Activated CD4-positive, CD25-positive, alpha-beta regulatory T cell (primary cell): ENCODE measurements at places on chromosomes 3 and 15.

- DNase-seq: no peak
These were observed 16.3 kb upstream of the SMAD6 start for GRCh38 chr15:66685638-66686150.

GRCh38 chr15:34014556-34014955 is 24.4 kb downstream of the AVEN start:
- DNase-seq: no peak

- DNase-seq: no peak
These were observed 207.1 kb downstream of the MEIS2 start for GRCh38 chr15:36893276-36893675.

DNA sequence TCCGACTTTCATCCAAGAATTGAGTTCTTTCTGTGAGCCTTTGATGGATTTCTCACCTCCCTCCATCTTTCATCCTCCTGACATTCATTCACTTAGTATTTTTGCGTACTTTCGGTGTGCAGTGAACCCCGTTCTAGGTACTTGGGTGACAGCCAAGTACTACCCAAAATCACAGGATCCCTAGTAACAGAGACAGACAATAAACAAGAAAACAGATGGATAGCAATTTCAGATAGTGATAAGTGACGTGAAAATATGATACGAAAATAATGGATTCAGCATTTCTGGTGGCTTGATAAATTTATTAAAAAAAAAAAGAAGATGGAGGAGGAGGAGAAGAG is 264 bp upstream of the CMTM6 start:
- DNase-seq: no peak

DNA sequence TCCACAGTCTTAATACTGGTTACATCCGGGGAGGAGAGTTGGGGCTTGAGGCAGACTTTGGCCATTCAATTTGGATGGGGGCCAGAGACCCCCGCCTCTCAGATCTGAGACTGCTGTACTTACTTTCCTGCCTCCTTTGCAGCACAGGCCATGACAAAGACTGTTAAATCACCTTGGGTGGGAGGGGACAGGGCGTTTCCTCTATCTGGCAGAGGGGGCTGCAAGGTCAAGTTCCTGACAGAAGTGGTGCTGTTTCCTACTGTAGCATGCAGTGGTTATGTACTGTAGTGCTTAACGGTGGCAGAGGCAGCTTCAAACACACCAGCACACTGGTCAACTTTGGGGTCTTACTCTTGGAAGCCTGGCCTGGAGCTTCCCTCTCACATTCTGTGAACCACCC is 261.2 kb upstream of the LRRFIP2 start:
- DNase-seq: no peak

- no peak for DNase-seq
These were observed 12.6 kb downstream of the IL12A start for GRCh38 chr3:160001148-160001760.

DNA sequence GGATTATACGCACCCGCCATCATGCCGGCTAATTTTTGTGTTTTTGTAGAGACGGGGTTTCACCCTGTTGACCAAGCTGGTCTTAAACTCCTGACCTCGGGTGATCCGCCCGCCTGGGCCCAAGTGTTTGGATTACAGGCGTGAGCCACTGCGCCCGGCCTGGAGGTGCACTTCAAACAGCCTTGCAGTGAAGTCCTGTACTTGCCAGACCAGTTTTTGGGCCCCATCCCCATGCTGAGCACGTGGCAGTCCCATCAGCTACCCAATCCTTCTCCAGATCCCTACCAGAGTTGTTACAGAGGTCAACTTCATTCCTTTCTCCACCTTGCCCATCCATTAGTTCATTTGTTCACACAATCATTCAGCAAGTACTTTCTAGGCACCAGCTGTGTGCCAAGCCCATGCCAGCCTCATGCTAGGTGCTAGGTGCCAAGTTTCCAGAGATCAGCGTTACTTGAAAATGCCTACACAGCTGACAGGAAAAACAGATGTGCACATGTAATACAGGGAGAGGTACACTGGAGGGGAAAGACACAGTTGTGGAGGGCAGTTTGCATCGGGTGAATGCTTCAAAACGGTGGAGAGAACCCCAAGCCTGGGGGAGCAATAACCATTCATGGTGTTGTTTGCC is 2.2 kb downstream of the DNAH1 start:
- no peak for DNase-seq

DNA sequence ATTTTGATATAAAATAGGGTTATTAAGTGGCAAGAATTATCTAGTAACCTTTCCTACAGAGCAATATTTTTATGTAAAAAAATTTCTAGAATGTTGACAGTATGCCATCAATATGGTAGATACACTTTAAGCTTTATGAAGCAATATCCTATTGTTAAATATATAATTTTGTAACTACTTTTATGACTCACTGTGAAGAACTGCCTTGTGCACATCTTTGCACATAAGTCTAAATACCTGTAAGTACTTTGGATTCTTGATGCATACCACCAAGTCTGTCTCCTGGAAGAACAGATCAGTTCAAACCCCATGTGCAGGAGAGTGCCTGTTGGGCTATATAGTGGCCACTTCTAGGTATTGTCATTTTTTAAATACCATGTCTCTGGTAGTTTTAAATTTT is 205.7 kb upstream of the EIF1B start:
- DNase-seq: no peak

DNA sequence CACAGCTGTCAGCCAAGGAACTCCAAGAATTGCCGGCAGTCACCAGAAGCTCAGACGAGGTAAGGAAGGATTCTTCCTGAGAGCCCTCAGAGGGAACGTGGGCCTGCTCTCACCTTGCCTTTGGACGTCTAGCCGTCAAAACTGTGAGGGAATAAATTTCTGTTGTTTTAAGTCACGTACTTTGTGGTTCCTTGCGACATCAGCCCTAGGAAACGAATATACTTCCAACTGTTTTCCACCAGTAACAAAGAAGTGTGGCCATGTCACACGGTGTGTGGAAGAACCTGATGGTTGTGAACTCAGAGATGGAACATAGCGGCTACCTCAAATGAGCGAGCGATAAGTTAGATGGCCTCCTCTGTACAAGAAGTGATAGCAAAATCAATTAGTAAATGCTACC is 41.0 kb upstream of the B3GNT5 start:
- no peak for DNase-seq

- DNase-seq: no peak
These were observed 762.2 kb upstream of the ALCAM start for GRCh38 chr3:104604326-104605010.

GRCh38 chr3:8899876-8900460 is 63.3 kb downstream of the RAD18 start:
- no peak for DNase-seq

DNA sequence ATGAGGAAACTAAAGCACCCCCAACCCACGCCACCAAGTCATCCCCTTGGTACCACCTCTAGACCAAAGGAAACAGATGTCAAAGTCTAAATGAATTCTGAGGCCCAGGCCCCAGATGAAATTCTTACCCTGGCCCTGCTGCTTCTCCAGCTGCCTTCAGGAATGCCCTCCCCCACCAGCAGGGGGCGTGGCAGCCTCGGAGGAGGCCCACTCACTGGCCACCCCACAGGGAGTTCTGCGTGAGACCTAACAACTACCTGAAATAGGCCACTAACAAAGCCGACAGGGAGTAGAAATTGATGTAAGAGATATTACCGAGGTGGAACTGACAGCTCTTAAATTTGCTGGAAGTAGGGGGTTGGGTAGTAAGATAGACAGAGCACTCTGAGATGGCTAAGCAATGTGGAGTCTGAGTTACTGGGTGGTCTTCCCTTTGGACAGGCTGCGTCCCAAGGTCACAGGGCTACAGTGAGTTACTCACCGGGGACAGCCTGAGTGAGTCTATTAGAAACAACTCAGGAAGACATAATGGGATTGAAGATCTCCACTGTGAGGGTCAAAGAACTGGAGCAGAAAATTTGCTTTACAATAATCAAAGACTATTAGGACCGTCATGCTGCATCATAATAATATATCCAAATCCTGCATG is 240.7 kb downstream of the SHOX2 start:
- no peak for DNase-seq

- no peak for DNase-seq
These were observed 702 bp downstream of the TBC1D23 start for GRCh38 chr3:100261485-100261903.

GRCh38 chr15:60932051-60932915 is 296.8 kb downstream of the RORA start:
- no peak for DNase-seq

DNA sequence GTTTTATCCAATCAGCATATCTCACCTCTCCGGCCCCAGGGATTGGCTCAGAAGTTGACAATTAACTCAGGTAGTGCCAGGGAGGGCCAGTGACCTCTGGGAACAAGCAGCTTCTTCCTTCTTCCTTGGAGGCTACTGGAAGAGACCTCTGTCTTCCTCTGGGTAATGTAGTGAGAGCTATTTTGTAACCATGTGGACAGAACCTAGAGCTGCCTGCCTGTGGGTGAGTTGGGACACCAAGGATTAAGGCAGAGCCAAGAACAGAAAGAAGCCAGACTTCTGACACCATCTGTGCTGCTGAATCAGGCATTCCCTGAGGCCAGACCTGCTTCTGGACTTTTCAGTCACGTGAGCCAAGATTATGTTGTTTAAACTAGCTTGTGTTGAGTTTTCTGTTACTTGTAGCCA is 5.9 kb upstream of the NDUFAF1 start:
- DNase-seq: no peak

GRCh38 chr15:40770147-40770721 is 454 bp downstream of the C15orf62 start:
- no peak for DNase-seq

GRCh38 chr3:31353166-31353565 is 179.6 kb upstream of the STT3B start:
- DNase-seq: no peak

- DNase-seq: no peak
These were observed 90.2 kb downstream of the NTRK3 start for GRCh38 chr15:88166082-88166993.

GRCh38 chr3:125072749-125073389 is 17.1 kb upstream of the HEG1 start:
- no peak for DNase-seq

DNA sequence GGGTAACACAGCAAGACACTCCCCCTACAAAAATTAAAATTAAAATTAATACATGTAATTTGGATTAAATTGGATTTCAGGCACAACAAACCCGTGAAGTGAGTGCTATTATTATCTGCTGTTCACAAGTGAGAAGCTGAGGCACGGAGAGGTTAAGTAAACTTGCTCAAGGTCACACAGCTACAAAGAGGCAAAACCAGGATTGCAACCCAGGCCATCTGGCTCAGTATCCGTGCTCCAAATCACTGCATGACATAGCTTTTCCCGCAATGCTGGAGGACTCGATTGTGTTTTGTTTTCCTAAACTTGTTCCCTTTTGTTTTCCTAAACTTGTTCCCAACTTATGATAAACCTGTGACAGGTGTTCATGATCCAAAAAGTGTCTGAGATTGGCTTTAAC is 19.9 kb upstream of the C15orf39 start:
- no peak for DNase-seq

DNA sequence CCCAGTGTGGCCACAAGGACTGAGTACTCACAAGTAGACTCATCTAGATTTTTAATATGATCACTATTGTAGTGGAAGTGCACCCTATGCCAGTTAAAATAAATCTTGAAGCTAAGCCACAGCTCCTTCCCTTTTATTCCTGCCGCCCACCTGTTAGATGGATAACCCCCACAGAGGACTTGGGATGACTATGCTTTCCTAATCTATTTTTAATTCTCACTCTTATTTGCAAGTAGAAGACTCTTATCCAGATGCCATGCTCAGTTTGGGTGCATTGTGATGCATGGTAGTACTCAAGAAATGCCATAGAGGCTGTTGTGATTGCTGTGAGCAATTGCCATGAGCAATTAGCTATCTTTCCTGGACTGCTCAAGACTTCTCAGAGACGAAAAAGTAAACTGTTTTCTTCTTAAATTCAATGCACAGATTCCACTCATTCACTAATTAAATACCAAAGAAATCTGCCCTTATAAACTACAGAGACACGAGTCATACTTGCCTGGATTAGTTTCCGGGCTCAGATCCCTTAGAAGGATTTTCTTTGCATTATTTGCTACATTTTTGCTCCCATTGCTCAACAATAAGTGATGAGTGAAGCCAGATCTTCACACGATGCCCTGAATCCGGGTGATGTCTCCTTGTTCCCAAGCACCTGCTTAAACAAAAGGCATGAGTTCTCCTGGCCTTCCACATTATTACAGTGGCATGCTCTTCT is 472.1 kb downstream of the SOX2 start:
- DNase-seq: no peak

DNA sequence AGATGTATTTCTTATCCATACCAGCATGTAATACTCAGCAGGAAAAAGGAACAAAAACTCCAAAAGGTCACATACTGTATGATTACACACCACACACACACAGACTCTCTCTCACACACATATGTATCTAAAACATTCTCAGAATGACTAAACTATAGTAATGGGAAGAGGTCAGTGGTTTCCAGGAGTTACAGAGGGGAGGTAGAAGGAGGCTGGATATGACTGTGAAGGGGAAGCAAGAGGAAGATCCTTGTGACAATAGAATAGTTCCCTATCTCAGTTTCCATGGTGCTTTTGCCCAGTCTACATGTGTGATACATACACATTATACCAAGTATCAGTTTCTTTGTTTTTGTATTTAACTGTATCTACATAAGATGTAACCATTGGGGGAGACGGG is 190.1 kb downstream of the IL5RA start:
- no peak for DNase-seq

GRCh38 chr3:160044121-160044520 is 55.5 kb downstream of the IL12A start:
- no peak for DNase-seq

- no peak for DNase-seq
These were observed 267.0 kb upstream of the CFAP20DC start for GRCh38 chr3:59316688-59317275.

DNA sequence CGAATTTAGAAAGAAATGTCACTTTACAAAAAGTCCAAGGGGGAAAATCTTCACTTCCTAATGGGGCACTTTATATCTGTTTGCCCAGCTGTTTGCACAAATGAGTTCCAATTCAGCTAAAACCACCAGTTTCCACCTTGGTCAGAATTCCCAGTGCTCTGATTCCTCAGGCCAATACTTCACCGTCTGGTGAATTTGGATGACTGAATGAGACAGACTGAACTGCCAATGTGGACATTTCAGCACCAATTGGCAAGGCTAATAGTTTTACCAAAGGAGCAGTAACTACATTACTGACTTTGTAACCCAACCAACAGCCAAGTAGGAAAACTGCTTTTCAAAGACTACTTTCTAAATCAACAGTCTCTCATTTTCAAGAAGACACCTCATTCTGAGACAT is 51.8 kb downstream of the ABI3BP start:
- no peak for DNase-seq

DNA sequence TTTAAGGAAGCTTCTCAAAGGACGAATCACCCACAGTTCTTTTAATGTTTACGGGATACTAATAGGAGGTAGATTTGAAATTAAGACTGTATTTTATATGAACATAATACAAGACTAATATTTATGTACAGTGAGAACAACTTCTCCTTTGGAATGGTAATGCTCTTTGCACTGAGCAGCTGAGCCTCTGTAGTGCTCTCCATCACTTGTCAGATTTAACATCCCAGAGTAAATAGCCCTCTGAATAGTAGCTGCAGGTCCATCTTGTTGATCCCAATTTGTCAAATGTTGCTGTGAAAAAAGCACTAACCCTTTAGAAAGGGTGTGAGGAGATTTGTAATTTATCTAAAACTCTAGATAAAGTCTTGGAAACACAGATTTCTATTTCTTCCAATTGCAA is 351.4 kb upstream of the KCNMB2 start:
- no peak for DNase-seq
